ENCODE measurements at places on chromosomes 6 and 20.

- DNase-seq: peak; percentile 21
Measured at GRCh38 chr6:169409742-169410312, 156.2 kb upstream of the THBS2 start.

DNA sequence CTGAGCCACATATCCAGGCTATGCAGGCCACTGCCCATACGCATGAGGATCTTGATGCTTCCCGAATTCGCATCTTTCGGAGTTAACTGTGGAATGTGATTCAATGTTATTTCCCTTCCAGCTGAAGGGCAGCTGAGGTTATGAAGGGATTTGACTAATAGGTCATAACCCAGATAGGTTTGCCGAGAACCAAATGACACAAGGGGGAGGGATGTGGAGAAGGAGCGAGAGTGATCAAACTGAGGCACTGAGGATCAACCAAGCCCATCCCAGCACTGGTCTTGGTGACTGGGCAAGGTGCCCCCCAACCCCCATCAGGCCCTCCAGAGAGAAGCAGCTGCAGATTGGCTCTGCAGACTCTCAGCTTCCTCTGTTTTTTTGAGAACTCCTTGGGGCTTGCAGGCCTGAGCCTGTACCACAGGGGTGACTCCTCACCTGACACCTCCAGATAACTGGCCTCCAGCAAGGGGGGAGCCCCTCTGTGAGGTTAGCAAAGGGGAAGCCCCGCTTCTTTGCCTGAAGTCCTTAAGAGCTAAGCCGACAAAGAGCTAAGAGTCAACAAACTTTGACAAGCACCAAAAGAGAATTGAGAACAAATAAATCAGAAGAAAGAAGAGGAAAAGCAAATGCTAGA lies 185.9 kb downstream of the PDE7B start:
- DNase-seq: no peak

- DNase-seq: no peak
Measured at GRCh38 chr20:44643154-44643519, 8.4 kb downstream of the ADA start.

GRCh38 chr6:132491303-132491702 lies 21.6 kb downstream of the STX7 start:
- peak; percentile 64 for DNase-seq

DNA sequence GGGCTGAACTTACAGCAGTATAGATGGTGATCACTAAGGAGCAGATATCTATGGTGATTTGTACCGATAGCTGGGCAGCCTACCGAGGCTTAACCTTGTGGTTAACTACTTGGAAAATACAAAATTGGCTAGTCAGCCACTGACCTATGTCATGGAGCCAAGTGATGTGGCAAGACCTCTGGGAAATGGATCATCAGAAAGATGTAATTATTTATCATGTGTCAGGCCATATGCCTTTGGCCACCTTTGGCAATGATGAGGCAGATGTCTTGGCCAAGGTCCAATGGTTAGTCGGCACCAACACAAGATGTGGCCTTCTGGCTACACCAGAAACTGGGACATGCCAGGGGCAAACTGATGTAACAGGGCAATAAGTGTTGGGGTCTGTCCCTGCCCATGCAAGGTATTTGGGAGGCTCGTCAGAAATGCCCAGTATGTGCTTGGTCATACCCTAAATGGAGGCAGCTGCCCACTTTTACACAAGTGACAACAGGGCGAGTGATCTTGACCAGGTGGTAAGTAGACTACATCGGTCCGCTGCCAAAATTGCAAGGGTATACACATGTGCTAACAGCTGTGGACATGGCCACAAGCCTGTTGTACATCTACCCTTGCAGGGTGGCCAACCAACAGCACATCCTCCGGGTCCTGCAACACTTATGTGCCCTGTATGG lies 30.1 kb downstream of the HDDC2 start:
- DNase-seq: peak; percentile 45

DNA sequence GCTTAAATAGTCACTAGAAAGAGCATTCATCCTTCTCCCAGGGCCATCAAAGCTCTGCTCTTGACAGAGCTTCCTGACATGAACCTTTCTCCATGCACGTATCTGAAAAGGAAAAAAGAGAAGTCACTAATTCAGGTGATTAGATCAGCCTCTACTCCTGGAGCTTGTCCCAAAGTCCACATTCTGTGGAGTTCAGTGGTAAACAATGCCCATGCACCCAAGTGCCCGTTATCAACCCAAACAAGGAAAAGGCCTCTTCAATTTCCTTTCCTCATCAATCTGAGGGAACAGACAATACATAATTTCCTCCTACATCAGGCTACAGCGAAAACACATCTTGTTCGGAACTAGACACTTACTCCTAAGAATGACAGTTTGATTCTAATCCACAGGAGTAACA lies 129.2 kb upstream of the PCSK2 start:
- no peak for DNase-seq

DNA sequence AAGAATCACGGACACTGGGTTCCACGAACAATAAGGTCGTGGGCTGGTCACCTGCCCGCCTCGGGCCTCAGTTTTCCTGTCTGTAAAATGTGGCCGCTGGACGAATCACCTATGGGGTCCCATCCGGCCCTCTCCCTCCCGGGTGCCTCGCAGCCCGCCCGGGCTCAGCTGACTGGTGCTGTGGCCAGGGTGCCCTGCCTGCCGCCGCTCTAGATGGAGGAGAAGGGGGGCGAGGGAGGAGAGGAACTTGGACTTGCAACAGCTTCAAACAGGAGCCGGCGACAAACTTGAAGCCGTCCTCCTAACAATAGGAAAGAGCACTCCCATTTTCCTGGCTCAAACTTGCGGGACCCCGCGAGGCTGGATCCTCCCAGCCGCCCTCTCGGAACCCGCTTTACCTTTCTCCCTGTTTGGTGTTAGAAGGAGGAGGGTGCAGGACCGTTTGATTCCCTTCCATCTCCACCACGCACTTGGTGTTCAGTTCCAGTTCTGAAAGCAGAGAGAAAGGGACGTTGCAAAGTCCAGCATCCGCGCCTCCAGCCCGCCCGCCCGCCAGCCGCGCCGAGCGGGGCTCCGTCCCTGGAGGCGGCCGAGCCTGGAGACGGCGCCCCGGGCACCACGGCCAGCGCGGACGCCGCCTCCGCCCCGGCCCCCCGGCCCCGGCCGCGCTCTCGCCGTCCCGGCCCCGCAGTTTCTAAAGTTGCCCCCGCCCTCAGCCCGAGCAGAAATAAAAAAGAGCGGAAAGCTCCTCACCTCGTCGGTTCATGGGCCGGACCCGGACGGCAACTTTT lies 584 bp downstream of the KIF13A start:
- DNase-seq: peak; percentile 60

GRCh38 chr20:6863798-6864201 lies 96.3 kb downstream of the BMP2 start:
- no peak for DNase-seq

GRCh38 chr6:32940656-32941213 lies at the start of gene HLA-DMB:
Gene HLA-DMB, minus strand, starts transcription at chr6:32941028. Its CDS starts 221 bp downstream, at chr6:32940807.
- DNase-seq: peak; percentile 76

DNA sequence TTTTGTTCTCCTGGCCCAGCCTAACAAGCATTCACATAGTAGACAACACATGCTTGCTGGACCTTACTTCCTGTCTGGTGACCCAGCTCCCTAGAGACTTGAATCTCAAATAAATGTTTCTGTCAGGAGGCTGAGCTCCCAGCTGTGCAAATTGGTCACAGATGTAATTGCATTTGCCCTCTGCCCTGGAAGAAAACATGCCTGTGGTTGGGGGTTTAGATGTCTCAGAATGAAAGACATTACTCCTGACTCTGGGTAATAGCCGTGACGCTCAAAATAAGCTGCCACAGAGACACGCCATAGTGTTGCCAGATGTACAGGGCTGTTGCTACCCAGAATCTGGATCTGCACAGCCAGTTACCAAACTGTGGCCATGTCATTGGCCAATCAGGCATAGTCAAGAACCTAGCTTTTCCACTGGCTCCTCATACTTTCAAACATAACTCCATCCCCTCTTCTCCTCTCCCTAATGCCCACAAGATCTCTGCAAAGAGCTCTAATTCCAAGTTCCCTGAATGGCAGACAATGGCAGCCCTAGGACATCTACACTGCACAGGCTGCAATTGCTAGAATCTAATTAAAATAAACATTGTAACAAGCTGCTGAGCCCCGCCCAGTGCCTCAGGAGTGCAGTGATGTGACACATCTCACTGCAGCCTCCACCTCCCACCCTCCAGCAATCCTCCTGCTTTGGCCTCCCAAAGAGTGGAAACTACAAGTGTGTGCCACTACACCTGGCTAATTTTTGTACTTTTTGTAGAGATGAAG lies 32.8 kb upstream of the GMPR start:
- DNase-seq: peak; percentile 100

GRCh38 chr6:113125626-113126025 lies 731.5 kb upstream of the MARCKS start:
- no peak for DNase-seq

GRCh38 chr20:1646975-1647431 lies 10.6 kb downstream of the SIRPG start:
- DNase-seq: no peak

- DNase-seq: no peak
Measured at GRCh38 chr6:3393836-3394202, 63.0 kb downstream of the SLC22A23 start.
